PC-3 (cell line): ENCODE measurements at places on chromosomes 4 and X. TPM values are rescaled to one million over a fixed set of nuclear protein-coding genes. Genes with fewer than 3 reads are reported as not detected.

Gene UGT2B15
- total RNA-seq = not detected in 2 replicates

- H3K4me3 ChIP-seq = peak overlapping the region; percentile 79
- no peaks in the 10 kb centered on the region for H3K27me3 ChIP-seq
- no peaks in the 10 kb centered on the region for H3K36me3 ChIP-seq
- peaks cover 33% of the 10 kb centered on the region for H3K4me1 ChIP-seq
These were observed 1.1 kb downstream of the FBXL5 start for GRCh38 chr4:15653864-15654592.

Gene NOX1
- not detected in 2 replicates for total RNA-seq

Gene PABPC4L
- total RNA-seq = 0.47 and 1.2 TPM in 2 replicates

Gene PAGE2
- total RNA-seq = not detected in 2 replicates

DNA sequence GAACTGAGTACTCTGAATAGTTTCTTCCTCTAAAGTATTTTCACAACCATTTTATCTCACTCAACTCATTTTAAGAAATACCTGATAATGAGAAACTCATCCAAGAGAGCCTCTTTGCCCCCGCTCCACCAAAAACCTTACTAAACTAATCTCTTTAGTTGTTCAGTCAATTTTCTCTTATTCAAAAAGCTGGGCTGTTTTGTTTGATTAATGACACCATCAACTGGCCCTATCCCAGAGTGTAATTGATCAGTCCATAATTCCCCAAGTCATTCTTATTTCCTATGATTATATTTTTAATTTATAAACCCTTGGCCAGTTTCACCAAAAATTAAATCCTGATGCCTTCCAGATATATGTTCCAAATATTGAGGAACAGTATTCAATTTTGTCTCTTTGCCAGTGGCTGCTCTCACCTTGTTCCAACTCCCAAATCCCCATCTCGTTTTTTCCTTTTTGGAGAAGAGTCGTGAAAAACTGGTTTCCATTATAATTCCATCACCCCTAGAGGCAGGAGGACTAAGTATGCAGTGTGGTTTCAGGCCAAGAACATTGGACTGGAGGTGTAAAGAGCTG lies 10.4 kb downstream of the LIMCH1 start:
- H3K36me3 ChIP-seq = no peaks in the 10 kb centered on the region
- no peaks in the 10 kb centered on the region for H3K4me1 ChIP-seq
- H3K27me3 ChIP-seq = no peaks in the 10 kb centered on the region
- H3K4me3 ChIP-seq = no peak overlapping the region

GRCh38 chrX:155611302-155611701 lies 1.4 kb downstream of the TMLHE start:
- no peaks in the 10 kb centered on the region for H3K36me3 ChIP-seq
- H3K27me3 ChIP-seq = no peaks in the 10 kb centered on the region
- no peak for DNase-seq
- H3K4me1 ChIP-seq = no peaks in the 10 kb centered on the region
- H3K27ac ChIP-seq = no peak overlapping the region

- no peak for DNase-seq
- H3K27me3 ChIP-seq = peaks cover 19% of the 10 kb centered on the region
- H3K36me3 ChIP-seq = no peaks in the 10 kb centered on the region
- H3K4me1 ChIP-seq = no peaks in the 10 kb centered on the region
These were observed 128.6 kb downstream of the GPC3 start for GRCh38 chrX:133856819-133857218.

GRCh38 chrX:46757593-46757992 lies 1.3 kb downstream of the SLC9A7 start:
- peaks cover 33% of the 10 kb centered on the region for H3K4me1 ChIP-seq
- peak overlapping the region; percentile 68 for H3K27ac ChIP-seq
- H3K36me3 ChIP-seq = no peaks in the 10 kb centered on the region
- DNase-seq = peak; percentile 70
- no peaks in the 10 kb centered on the region for H3K27me3 ChIP-seq

- H3K27me3 ChIP-seq = no peaks in the 10 kb centered on the region
- H3K27ac ChIP-seq = no peak overlapping the region
- DNase-seq = no peak
- H3K36me3 ChIP-seq = no peaks in the 10 kb centered on the region
- H3K4me1 ChIP-seq = no peaks in the 10 kb centered on the region
These were observed 18.5 kb downstream of the CNOT6L start for GRCh38 chr4:77800483-77801259.

DNA sequence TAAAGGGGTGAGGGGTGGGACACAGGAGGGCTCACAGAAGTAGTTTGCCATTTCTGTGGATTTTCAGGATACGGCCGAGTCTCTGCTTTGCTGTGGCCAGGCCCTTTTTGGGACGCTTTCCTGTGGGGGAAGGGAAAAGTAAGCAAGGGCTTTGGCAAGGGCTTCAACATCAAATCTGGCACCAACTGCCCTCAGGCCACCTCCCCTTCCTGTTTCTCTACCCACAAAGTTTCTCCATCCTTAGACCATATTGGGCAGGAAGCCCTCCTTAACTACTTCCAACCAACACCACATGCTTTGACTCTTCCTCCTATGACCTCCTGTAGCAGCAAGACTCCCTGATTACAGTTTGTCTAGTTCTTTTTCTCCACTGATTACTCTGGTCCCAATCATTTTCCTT lies 105.1 kb downstream of the PHF8 start:
- H3K4me3 ChIP-seq = no peak overlapping the region
- peaks cover 12% of the 10 kb centered on the region; the same call in 1 of the 2 replicates for H3K36me3 ChIP-seq
- DNase-seq = no peak
- no peaks in the 10 kb centered on the region for H3K27me3 ChIP-seq

DNA sequence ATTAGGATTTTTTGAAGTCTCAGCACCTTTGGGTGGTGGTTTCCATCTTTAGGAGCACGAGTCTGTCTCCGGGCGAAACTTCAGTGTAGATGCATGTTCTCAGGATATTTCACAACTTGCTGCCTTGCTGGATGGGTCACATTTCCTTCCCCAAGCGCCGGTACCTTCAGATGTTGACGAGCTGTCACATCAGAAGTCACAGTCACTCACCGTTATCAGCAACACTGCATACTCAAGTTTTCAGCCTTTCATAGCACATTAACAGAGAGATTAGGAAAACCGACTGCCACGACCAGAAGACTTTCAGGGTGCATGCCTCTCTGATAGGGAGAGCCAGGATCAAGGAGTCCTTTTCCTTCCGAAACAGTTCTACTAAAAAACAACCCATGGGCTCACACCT lies 77.8 kb downstream of the SHROOM2 start:
- no peak overlapping the region for H3K4me3 ChIP-seq
- no peak overlapping the region for H3K27ac ChIP-seq

DNA sequence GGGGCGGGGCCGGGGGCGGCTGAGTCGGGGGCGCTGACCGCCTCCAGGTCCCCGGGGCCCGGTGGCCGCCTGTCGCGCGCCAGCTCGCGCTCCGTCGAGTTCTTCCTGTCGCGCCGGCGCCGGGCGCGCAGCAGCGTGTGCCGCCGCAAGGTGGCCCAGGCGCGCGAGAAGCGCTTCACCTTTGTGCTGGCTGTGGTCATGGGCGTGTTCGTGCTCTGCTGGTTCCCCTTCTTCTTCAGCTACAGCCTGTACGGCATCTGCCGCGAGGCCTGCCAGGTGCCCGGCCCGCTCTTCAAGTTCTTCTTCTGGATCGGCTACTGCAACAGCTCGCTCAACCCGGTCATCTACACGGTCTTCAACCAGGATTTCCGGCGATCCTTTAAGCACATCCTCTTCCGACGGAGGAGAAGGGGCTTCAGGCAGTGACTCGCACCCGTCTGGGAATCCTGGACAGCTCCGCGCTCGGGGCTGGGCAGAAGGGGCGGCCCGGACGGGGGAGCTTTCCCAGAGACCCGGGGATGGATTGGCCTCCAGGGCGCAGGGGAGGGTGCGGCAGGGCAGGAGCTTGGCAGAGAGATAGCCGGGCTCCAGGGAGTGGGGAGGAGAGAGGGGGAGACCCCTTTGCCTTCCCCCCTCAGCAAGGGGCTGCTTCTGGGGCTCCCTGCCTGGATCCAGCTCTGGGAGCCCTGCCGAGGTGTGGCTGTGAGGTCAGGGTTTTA lies 1.5 kb downstream of the ADRA2C start:
- H3K36me3 ChIP-seq = no peaks in the 10 kb centered on the region
- H3K27ac ChIP-seq = no peak overlapping the region
- H3K27me3 ChIP-seq = peaks cover 20% of the 10 kb centered on the region
- no peaks in the 10 kb centered on the region for H3K4me1 ChIP-seq
- no peak for DNase-seq

Gene CFAP47
- not detected in 2 replicates for total RNA-seq

Gene PRSS12
- 0.58 and 1.5 TPM in 2 replicates for total RNA-seq

DNA sequence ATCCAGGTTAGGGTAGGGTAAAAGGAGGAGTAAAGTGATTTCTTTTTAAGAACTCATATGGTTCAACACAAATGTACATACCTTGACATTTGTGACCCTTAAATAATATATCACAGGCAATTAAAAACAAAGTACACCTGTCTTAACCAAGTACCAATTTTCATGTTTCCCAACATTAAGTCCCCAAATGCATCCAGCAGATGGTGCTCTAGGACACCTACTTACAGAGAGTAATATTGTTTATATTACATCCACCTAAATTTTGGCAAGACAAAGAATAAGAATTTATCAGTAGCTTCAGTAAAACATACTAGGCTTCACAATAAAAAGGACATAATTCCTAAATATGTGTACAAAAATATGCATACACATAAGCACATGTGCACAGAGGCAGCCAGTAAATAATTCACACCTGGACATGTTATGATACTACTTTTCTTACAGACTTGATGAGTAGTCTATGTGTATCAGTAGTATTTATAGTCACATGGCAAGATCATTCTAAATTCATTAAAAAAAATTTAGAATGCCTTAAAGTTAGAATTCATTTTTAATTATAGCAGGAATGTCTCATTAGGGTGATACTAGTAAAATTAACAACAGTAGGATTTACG lies 219.7 kb downstream of the DCLK2 start:
- no peaks in the 10 kb centered on the region for H3K36me3 ChIP-seq
- no peak overlapping the region for H3K4me3 ChIP-seq
- no peak overlapping the region for H3K27ac ChIP-seq

Gene EDA2R
- not detected in 2 replicates for total RNA-seq

- H3K4me3 ChIP-seq = no peak overlapping the region
- H3K27me3 ChIP-seq = no peaks in the 10 kb centered on the region
- peaks cover 15% of the 10 kb centered on the region for H3K4me1 ChIP-seq
- no peaks in the 10 kb centered on the region for H3K36me3 ChIP-seq
- no peak overlapping the region for H3K27ac ChIP-seq
- DNase-seq = no peak
These were observed 48.1 kb downstream of the WWC2 start for GRCh38 chr4:183147196-183147595.

DNA sequence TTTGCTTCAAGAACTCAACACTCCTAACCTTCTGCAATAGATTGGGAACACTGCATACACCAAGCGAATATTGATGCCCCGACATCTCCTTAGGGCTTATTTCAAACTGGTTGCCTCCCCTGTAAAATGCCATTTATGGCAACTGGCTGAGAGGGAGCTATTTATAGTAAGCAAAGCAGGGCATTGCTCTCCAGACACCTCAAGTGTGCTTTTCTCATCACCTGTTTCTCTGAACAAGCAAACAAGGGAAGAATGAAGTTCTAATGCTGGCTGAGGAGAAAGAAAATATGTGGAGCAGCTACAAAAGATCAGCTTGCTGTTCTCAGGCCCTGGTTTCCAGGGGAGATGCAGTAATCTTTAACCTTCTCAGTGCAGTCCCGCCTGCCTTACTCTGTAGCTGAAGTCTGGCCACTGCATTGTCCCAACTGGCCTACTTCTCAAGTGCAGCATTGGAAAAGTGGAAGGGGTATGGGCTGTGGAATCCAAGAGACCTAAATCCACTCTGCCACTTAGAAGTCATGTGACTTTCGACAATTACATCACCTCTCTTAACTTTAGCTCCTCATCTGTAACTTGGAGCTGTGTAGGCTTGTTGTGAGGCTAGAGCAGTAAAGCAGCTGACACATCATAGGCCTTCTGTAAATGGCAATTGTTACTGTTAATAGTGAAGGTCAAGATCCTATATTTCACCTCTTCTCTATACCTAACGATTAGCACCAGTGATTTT lies 47.9 kb upstream of the FGF13 start:
- no peaks in the 10 kb centered on the region for H3K27me3 ChIP-seq
- H3K4me1 ChIP-seq = no peaks in the 10 kb centered on the region
- H3K36me3 ChIP-seq = no peaks in the 10 kb centered on the region
- no peak for DNase-seq
- no peak overlapping the region for H3K27ac ChIP-seq

DNA sequence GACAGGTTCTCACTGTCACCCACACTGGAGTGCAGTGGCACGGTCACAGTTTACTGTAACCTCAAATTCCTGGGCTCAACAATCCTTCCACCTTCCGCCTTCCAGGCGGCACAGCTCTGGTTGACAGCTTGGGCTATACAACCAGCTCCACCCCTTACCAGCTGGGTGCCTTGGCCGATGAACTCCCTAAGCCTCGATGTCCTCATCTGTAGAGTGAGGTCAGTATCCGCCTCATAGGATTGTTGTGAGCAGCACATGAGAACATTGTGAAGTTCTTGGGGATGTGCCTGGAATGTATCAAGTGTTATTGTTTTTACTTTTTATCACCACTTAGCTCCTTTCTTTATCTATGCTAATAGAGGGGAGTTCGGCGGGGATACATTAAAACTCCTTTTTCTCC lies 23.3 kb downstream of the UCHL1 start:
- no peaks in the 10 kb centered on the region for H3K27me3 ChIP-seq
- peaks cover 4% of the 10 kb centered on the region; the same call in 1 of the 2 replicates for H3K4me1 ChIP-seq
- no peak overlapping the region for H3K27ac ChIP-seq

DNA sequence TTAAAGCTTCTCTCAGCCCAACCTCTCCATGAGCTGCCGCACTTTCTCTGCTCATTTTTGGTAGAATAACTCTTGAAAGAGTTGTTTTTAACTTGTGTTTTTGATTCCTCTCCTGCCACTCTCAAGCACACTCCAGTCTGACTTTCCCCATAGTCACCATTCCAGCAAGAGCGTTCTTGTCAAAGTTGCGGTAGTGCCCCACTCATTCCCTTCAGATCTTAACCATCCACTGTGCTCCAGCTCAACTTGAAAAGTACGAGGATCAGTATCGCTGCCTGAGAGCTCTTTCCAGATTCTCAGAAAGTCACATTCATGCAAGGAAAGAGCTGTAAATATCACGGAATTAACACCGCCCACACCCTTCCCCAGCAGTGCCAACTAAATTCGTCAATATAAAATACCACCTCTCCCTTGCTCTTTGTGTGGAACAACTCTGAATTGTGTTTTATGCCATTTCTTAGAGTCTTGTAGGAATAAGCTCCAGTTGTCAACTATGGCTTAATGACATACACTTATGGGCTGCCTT lies 59.7 kb upstream of the IL15 start:
- no peak for DNase-seq
- no peaks in the 10 kb centered on the region for H3K36me3 ChIP-seq
- no peak overlapping the region for H3K27ac ChIP-seq
- H3K27me3 ChIP-seq = no peaks in the 10 kb centered on the region
- H3K4me1 ChIP-seq = peaks cover 6% of the 10 kb centered on the region; the same call in 1 of the 2 replicates

GRCh38 chr4:3711183-3712111 lies 54.7 kb upstream of the ADRA2C start:
- no peak overlapping the region for H3K27ac ChIP-seq
- peaks cover 17% of the 10 kb centered on the region for H3K27me3 ChIP-seq
- no peaks in the 10 kb centered on the region for H3K36me3 ChIP-seq

DNA sequence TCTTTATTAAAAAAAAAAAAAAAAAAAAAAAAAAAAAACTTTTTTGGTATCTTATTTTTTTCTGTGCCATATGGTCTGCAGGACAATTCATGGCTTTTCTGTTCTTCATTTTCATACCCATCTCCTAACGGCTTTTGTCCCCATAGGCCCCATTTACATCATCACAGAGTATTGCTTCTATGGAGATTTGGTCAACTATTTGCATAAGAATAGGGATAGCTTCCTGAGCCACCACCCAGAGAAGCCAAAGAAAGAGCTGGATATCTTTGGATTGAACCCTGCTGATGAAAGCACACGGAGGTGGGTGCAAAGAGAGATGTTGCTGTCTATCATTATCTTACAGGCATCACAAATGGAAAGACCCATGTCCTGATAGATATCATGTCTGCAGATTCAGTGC lies 49.1 kb downstream of the PDGFRA start:
- H3K27ac ChIP-seq = no peak overlapping the region
- 0 out of 2 replicates have a peak, but pooled peaks cover 10% of the 10 kb centered on the region for H3K27me3 ChIP-seq
- no peaks in the 10 kb centered on the region for H3K36me3 ChIP-seq
- no peak for DNase-seq
- H3K4me3 ChIP-seq = no peak overlapping the region
